ENCODE measurements at places on chromosomes 1 and 21. TPM values are rescaled to one million over a fixed set of nuclear protein-coding genes. Genes with fewer than 3 reads are reported as not detected.

Gene FCRL4
- not detected for total RNA-seq

Gene SPATA6
- 0.82 TPM for total RNA-seq

Gene S100A2
- total RNA-seq: 23.4 TPM

Gene IFFO2
- 24.6 TPM for total RNA-seq

Data from A549 treated with DMSO at 1 μM for 4 hours (cell line).